ENCODE measurements at places on chromosomes 3 and 15. TPM values are rescaled to one million over a fixed set of nuclear protein-coding genes. Genes with fewer than 3 reads are reported as not detected.

CSPG4 gene
- polyA plus RNA-seq = 3.3 TPM

TMEM158 gene
- 0.98 TPM for polyA plus RNA-seq

NR1I2 gene
- polyA plus RNA-seq = 0.21 TPM

GCSAM gene
- 0.83 TPM for polyA plus RNA-seq

GOLGA8S gene
- 0.30 TPM for polyA plus RNA-seq

LDHAL6B gene
- polyA plus RNA-seq = not detected

ANXA2 gene
- 219 TPM for polyA plus RNA-seq

GHRL gene
- polyA plus RNA-seq = 0.23 TPM

MYH15 gene
- polyA plus RNA-seq = 0.05 TPM

- no peak for DNase-seq
Observed at GRCh38 chr3:122497425-122497824, 17.3 kb downstream of the KPNA1 start.

DNA sequence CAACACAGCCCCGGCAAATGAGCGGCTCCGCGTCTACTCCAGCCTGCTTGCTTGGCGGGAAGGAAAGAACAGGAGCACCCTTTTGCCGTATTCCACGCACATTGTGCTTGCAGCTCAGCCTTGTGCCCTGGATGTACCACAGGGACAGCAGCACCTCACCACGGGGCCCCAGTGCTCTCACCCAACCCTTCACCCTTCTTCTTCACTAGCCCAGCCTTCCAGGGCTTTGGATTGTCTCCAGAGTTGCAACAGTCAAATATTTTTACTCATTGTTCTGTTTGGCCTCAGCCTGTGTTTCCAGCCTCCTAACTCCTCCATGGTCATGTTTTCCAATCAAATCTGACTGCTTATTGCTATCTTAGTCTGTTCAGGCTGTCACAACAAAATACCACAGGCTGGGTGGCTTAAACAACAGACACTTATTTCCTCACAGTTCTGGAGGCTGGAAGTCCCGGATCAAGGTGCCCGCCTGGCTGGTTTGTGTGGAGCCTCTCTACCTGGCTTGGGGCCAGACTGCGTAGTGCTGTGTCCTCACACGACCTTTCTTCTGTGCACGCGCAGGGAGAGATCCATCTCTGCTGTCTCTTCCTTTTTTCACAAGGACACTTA is 79.2 kb upstream of the ABHD17C start:
- DNase-seq = peak; percentile 63

DNA sequence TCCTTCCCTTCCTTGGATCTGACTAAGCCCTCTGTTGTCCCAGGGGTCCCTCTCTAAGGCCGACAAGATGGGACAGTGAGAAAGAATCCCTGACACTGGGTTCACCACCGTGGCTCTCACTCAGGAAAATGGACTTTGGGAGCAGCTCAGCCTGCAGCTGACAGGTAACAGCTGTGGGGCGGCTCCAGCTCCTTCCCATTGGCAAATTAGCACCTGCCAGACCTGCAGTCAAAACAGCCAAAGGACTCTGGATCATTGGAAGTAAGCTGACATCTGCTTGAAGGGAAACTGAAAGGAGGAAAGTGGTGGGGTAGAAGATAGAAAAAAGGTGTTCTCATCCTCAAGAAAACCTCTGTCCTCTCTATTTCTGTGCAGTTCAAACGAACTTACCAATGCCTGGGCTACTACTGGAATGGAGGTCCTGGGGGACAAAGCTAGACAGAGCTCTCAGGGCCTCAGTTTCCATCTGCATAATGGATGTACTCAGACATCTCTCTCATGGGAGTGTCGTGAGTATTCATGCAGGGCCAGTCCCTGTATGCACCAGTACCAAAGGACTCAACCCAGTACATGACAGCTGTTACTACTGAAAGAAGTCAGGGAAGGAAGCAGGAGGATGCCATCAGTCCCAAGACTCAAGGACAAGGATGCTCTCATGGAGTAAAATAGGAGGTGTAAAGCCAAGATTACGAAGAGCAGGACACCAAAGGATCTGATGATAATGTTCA is 53.6 kb upstream of the DCLK3 start:
- DNase-seq = no peak

- DNase-seq = no peak
Observed at GRCh38 chr15:70556779-70557178, 206.6 kb downstream of the UACA start.

- DNase-seq = no peak
Observed at GRCh38 chr3:61589856-61590255, 28.5 kb downstream of the PTPRG start.

- no peak for DNase-seq
Observed at GRCh38 chr15:94524565-94524964, 293.2 kb downstream of the MCTP2 start.

GRCh38 chr3:21055015-21055414 is 696.0 kb downstream of the ZNF385D start:
- DNase-seq = no peak

DNA sequence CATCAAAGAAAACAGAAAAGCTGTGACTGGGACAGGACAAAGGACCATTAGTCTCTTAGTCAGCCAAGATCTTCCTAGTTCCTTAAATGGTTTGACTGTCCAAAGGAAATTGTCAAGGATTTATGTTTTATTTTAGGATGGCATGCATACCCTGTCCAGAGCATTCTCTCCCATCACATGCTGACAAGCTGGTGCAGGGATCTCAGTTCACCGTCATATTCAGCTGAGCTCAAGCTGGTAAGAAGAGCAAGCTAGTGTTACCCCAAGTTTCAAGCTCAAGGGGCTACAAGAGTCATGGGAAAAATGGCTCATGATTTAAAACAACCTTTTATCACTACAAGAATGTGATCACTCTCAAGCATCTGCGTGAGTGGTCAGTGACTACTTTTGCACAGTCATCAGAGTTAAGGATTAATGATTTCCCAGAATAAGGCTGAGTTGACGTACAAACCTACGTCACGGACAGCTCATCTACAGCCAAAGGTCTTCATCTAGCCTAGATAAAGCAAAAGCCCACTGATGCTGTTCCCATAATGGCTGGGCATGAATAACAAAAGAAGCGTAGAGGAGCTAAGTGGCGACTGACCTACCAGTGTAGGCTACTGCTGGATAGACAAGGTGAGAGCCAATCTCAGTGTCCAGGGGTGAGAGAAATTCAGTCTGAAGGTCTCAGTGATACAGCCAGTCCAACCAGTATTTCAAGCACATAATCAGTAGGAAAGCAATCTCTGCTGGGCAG is 157.5 kb downstream of the GABRB3 start:
- no peak for DNase-seq

DNA sequence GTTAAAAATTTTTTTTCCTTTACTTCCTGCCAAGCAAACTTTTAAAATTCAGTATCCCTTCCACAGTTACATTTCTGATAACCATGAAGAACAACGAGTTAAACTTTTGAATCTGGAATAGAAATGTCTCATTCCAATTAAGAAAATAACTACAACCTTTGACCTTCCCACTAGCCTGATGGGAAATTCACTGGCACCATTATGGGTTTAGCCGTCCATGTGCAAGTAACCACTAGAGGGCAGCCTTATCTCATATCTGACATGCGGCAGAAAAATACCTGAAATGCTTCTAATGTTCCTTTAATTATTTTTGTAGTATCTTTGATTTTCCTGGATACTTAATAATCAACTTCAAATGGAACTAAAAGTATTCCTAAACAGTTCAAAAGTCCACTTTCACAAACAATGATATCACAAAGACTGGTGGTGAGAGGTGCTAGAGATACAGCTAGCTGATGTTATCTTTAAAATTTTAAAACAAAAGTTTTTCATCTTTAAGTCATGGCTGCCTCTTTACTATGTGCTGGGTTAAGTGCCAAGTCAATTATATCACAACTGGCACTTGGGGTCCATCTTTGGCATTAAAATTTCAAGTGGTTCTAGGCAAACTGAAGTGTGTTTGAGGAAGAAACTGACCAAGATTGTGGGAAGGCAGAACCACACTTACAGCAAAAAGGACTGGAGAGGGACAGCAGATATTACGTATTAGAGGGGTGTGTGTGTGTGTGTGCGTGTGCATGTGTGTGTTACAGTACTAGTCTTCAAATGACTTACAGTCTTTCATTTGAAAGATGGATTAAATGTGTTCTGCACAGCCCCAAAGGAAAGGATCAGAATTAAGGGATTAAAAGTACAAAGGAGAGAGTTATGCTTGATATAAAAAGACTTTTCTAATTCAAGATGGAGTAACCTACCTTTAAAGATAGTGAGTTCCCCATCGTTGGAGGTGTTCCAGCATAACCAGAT is 107.1 kb upstream of the ICE2 start:
- peak; percentile 38 for DNase-seq

- no peak for DNase-seq
Observed at GRCh38 chr3:18454766-18455165, 29.6 kb upstream of the SATB1 start.

GRCh38 chr3:38005076-38006020 is 14.8 kb downstream of the VILL start:
- DNase-seq = no peak

GRCh38 chr15:85141726-85142125 is 160.1 kb downstream of the PDE8A start:
- DNase-seq = no peak

DNA sequence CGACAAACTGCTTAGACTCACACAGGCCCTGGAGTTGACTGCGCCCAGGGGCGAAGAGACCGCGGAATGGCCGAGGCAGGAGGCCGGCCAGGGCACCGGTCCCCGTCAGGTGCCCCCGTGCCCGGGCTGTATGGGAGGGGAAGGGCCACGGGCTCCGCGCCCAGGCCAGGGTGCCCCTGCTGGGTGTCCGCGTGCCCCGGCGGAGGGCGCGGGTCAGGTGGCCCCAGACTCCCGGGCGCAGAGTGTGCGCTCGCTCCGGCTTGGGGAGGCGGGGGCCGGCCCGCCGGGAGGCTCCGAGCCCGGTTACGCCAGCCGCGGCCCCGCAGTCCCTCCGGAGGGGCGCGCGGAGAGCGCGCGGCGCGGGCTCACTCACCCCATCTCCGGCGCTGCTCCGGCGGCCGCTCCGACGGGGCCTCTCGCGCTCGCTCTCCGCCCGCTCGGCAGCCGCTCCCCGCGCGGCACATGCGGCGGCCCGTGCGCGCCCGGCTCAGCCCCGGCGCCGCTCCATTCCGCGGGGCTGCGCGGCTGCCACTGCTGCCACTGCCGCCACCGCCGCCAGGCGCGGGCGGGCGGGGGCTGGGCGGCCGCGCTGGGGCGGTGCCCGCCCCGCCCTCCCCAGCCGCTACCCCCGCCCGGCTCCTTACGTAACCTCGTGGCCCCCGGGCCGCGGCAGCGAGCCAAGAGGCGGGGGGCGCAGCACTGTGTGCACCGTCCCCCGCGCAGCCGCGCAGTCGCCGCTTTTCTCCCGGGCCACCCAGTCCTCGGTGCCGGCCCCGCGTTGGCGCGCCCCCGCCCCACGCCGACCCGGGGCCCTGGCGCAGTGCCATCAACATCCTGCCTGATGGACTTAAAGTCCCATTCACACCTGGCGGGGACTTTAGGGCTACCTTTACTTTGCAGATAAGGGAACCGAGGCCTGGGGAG is at the start of gene HOMER2:
Gene HOMER2, minus strand, starts transcription at position 563 of the 924 bp plus-strand sequence. Its CDS starts 185 bp downstream, at position 378.
- DNase-seq = no peak

DNA sequence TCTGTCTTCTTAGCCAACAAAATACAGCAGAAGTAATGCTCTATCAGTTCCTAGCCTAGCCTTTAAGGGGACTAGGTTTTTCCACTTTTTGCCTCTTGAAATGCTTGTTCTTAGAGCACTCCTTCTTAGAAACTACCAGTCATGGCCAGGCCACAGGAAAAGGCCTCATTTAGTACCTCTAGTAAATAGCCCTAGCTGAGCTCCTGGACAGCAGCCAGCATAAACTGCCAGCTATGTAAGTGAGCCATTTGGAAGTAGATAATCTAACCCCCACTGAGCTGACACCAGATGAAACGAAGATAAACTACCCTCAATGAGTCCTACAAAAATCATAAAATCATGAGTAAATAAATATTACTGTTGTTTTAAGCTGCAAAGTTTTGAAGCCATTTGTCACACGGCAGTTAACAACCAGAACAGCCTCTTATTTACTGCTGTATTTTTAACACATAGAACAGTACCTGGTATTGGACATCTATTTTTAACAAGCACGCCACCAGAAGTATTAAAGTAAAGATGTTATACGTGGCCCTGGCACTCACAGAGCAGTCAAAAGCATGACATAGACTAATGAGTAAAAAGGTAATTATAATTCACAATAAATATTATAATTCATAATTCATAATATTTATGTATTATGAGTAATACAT is 12.0 kb downstream of the TBC1D5 start:
- no peak for DNase-seq

- DNase-seq = peak; percentile 20
Observed at GRCh38 chr3:38834110-38834509, 18.1 kb upstream of the SCN10A start.

DNA sequence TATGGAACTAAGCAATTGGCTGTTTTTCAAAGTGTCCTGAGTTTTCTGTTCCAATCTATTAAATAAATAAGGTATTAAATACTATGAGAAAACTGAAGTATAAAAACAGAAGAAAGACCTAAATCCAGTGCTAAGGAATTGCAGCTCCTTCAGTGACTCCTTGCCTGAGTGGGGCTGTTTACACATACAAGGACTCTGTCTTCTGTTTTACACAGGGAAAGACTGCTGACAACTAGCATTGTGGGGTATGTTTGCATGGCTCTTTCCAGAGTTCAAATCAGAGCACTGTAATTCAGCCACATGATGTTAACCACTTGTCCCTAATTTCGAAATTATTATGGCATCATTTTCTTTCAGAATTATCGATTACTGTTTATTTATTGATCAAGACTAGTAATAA is 31.3 kb upstream of the MEIS2 start:
- no peak for DNase-seq

DNA sequence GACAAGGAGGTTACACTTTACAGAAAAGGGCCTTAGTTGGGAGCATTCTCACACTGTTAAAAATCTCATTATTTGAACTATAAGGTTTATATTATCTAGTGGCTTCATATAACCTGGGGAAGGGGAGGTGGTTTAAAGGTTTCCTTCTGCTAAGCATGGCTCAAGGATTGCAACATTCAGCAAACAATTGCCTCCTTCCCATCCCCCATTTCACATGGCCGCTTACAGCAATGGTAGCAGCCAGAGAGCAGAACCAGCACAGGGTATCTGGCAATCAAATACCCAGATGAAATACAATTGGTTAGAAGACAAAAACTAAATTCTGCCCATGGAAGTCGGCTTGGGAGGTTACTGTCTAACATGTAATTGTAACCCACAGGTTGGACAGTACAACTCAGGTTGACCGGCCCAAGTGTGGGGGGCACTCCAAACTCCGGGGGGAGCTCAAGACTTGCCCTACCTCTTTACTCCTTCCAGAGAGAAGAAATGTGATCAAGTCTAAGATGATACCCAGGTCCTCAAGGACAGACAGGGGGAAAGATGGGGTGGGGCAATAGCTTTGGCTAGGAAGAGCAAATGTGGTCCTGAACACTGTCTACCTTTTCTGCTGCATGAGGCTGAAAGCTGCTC is 15.5 kb downstream of the ETV5 start:
- DNase-seq = no peak

DNA sequence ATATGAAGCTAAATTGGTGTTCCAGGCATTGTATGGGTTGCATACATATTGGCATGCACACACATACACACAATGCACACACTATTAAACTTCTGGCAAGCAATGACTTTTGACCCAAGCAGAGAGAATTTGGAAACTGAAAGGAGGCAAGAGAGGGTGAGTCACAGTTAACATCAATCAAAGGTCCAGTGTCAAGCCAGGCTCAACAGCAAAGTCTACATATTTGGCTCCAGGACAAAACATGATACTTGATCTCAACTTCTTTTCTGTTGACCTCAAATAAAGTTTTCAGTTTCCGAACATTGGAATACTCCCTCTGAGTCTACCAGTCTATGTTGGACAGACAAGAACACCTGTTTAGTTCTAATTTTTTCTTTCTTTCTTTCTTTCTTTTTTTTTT is 28.3 kb downstream of the IL12A start:
- no peak for DNase-seq

- no peak for DNase-seq
Observed at GRCh38 chr3:129756871-129757270, 136.6 kb downstream of the TMCC1 start.

Measured in ovary (tissue), 10 donors.